ENCODE measurements at places on chromosomes 12 and 14. TPM values are rescaled to one million over a fixed set of nuclear protein-coding genes. Genes with fewer than 3 reads are reported as not detected.

- H3K27ac ChIP-seq: no peak overlapping the region
- H3K36me3 ChIP-seq: peaks cover 20% of the 10 kb centered on the region
- DNase-seq: no peak
- H3K4me1 ChIP-seq: no peaks in the 10 kb centered on the region
- no peak overlapping the region for H3K4me3 ChIP-seq
- no peaks in the 10 kb centered on the region for H3K27me3 ChIP-seq
Observed at GRCh38 chr12:12987421-12987820, 12.6 kb downstream of the HEBP1 start.

DNA sequence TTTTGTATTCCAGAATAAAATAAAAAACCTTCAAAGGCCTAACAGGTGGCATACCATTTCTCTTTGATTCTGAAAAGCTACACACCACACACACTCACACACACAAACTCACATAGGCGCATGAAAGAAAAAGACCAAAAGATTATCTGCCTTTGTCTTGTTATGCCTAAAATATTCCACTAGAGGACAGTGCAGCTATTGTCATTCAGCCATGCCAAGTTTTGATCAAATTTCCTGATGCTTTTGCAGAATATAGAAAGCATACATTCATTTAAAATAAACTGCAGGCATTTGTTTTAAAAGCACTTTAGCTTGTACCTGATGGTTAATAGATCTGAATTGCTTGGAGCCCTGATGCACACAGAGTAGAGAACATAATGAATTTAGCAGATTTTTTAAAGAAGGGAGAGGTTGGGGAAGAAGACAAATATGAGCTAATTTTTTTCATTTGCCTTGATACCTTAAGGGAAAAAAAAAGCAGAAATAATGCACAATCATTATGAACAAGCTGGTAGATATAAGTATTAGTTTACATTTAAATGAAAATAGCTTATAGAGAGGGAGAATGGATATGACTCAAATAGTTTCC lies 1766.9 kb upstream of the SEL1L start:
- H3K36me3 ChIP-seq: no peaks in the 10 kb centered on the region
- H3K27ac ChIP-seq: no peak overlapping the region
- H3K27me3 ChIP-seq: no peaks in the 10 kb centered on the region
- no peak overlapping the region for H3K4me3 ChIP-seq

DNA sequence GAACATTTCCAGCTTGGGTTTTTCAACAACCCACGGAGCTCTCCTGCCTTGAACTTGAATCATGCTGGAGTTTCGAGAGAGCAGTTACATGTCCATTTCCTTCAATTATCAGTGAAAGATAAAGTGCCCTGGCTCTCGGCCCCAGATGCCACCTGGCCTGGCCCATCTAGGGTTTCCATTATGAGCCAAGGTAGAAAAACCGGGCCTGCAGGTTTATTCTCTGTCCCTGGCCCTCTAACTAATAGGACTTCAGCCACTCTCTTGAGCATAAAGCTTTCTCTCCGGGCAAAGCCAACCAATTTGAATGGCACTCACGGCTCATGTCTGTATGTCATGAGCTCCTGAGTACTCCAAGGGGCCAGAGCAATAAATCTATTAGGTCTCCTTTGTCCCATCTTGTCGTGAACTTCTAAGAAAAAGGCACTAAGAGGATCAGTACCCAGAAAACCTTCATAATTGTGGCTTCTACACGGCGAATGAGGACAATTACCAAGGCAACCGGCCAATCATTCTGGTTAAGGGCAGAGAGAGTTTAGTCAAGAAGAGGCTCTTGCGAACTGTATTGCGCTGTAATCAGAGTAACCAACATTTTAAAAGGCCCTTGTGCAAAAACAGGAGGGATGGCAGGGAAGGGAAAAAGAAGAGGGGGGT lies 392.3 kb downstream of the MED13L start:
- H3K27me3 ChIP-seq: peaks cover 19% of the 10 kb centered on the region
- no peaks in the 10 kb centered on the region for H3K36me3 ChIP-seq
- no peak for DNase-seq
- no peaks in the 10 kb centered on the region for H3K4me1 ChIP-seq
- no peak overlapping the region for H3K4me3 ChIP-seq

- H3K27ac ChIP-seq: no peak overlapping the region
- H3K27me3 ChIP-seq: no peaks in the 10 kb centered on the region
- no peak overlapping the region for H3K4me3 ChIP-seq
- H3K4me1 ChIP-seq: no peaks in the 10 kb centered on the region
- DNase-seq: no peak
Observed at GRCh38 chr12:86006727-86007126, 132.6 kb downstream of the NTS start.

- H3K36me3 ChIP-seq: no peaks in the 10 kb centered on the region
Observed at GRCh38 chr12:56224102-56224701, at the start of gene NABP2. NABP2 (plus strand) TSS chr12:56224342; CDS start chr12:56224857, 515 bp downstream.

- H3K27me3 ChIP-seq: no peaks in the 10 kb centered on the region
- no peaks in the 10 kb centered on the region for H3K4me1 ChIP-seq
- no peak for DNase-seq
- H3K4me3 ChIP-seq: no peak overlapping the region
Observed at GRCh38 chr14:71448431-71449315, 483.6 kb upstream of the RGS6 start.

- peaks cover 10% of the 10 kb centered on the region for H3K36me3 ChIP-seq
- H3K27me3 ChIP-seq: no peaks in the 10 kb centered on the region
- no peak overlapping the region for H3K27ac ChIP-seq
- peak; percentile 52 for DNase-seq
- H3K4me1 ChIP-seq: peaks cover 31% of the 10 kb centered on the region
Observed at GRCh38 chr14:70955543-70956480, 48.6 kb downstream of the PCNX1 start.

DNA sequence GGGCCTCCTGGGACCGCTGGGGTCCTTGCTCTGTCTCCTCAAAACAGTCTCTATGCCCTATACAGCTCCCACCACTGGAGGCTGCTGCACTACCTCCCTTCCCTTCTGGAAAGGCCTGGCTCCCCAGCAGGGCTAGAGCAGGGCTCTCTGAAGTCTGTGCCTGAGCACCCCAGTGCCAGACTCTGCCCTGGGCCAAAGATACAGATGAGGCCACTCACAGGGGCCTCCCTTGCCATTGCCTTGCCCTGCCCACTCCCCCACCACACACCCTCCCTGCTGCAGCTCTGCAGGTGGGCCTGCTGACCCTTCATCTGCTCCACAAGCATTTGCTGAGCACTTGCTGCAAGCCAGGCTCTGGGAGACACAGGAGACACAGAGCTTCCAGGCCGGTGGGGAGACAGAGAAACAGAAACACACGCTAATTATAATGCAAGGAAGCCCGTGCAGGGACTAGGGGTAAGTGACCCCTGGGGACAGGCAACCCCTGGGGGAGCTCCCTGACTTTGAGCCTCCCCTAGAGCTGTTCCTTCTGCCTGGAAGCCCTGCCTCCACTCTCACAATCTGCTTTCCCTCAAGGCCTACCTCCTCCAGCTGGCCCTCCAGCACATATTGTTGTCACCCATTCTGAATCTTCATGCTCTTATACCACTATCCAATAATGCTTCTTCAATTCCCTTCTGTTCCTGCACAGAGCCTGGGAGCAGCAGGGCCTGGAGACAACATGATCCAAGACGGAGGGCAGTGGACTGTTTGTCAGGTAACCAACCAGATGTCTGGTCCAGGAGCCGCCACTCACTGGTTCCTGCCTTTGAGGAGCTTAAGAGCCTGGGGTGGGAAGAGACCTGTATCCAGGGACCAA lies 32.6 kb upstream of the PNMA1 start:
- H3K4me3 ChIP-seq: peak overlapping the region; percentile 44
- no peaks in the 10 kb centered on the region for H3K36me3 ChIP-seq
- no peak for DNase-seq
- H3K27me3 ChIP-seq: peaks cover 2% of the 10 kb centered on the region

DNA sequence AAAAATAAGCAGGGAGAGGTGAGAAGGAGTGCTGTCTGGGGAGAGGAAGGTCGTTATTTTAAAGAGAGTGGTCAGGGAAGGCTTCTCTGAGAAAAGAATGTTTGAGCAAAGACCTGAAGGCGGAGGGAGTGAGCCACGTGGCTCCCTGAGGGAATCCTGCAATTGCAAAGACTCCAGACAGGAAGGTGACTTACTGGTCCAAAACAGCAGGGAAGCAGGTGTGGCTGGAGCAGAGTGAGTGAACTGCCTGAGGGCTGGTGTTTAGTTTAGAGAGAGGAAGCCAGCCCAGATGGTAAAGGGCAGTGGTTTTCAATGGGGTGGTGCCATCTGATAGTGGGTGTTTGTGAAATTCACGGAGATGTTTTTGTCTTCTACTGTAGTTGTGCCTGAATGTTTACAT lies 58.8 kb upstream of the LTA4H start:
- peaks cover 15% of the 10 kb centered on the region for H3K4me1 ChIP-seq
- peak overlapping the region; percentile 40 for H3K4me3 ChIP-seq
- H3K36me3 ChIP-seq: no peaks in the 10 kb centered on the region
- no peak overlapping the region for H3K27ac ChIP-seq
- no peak for DNase-seq
- H3K27me3 ChIP-seq: peaks cover 2% of the 10 kb centered on the region

- peak overlapping the region; percentile 92 for H3K27ac ChIP-seq
- peaks cover 32% of the 10 kb centered on the region for H3K36me3 ChIP-seq
- no peak for DNase-seq
- H3K27me3 ChIP-seq: peaks cover 7% of the 10 kb centered on the region
- H3K4me1 ChIP-seq: peaks cover 84% of the 10 kb centered on the region
Observed at GRCh38 chr14:52312931-52313355, 1.2 kb upstream of the PTGER2 start.

GRCh38 chr12:59004456-59004855 lies 84.2 kb upstream of the LRIG3 start:
- H3K36me3 ChIP-seq: no peaks in the 10 kb centered on the region
- H3K27me3 ChIP-seq: no peaks in the 10 kb centered on the region
- H3K4me1 ChIP-seq: no peaks in the 10 kb centered on the region
- DNase-seq: no peak
- H3K27ac ChIP-seq: no peak overlapping the region
- no peak overlapping the region for H3K4me3 ChIP-seq

DNA sequence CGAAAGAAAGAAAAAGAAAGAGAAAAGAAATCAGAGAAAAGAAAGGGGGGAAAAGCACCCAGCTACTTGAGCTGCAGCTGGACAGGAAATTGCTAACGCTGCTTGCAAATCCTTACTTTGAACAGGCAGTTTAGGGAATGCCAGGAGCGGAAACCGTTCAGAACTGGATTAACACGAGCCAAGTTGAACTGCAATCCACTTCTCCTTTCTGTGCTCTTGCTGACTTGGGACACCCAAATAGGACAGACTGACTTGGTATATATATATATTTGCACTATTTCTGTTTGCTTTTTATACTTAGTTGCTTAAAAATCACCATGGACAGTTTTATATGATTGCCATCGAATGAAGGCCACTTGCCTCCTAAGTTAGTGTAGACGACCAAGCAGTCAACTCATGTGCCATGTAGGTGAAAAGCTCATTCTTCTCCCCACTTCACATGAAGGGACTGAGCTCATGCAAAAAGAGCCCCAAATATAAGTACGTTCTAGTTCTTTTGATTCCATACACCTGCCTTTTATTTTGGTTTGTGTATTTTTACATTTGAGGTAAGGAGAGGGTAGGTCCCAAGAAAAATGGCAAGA lies 5.5 kb downstream of the DUSP6 start:
- H3K4me1 ChIP-seq: peaks cover 79% of the 10 kb centered on the region
- no peak for DNase-seq
- H3K27me3 ChIP-seq: peaks cover 10% of the 10 kb centered on the region
- H3K27ac ChIP-seq: peak overlapping the region; percentile 93
- peak overlapping the region; percentile 97 for H3K4me3 ChIP-seq

KRT77 gene
- polyA plus RNA-seq: not detected

HOXC10 gene
- polyA plus RNA-seq: not detected

RASSF9 gene
- polyA plus RNA-seq: not detected

SMARCC2 gene
- polyA plus RNA-seq: 43.7 TPM

KRT74 gene
- not detected for polyA plus RNA-seq

PRH2 gene
- not detected for polyA plus RNA-seq

TSHR gene
- not detected for polyA plus RNA-seq
